NCI-H2029 treated with DMSO at 0.1 percent for 48 hours (cell line): ENCODE measurements at places on chromosomes 7 and 10.

DNA sequence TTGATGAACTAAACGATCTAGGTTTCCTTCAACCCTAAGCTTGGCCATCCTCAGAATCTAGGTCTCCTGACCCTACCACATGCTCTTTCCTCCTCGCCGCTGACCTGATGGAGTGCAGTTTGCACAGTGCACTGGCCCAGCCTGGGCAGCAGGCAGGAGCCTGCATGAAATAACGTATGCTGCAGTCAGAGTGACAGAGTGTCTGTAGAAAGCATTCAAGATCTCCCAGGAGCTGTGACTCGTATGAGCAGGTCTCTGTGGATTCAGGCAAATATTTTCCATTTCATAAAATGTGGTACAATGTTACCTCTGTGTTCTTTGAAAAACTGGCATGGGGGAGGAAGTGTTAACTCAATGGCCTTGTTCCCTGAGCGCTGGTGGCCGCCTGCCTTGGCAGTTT lies 441.8 kb downstream of the RPS24 start:
- no peak for DNase-seq

GRCh38 chr7:73779517-73779916 lies 9.4 kb upstream of the CLDN3 start:
- no peak for DNase-seq

GRCh38 chr10:31940839-31941653 lies 12.4 kb upstream of the ARHGAP12 start:
- DNase-seq = no peak

GRCh38 chr7:41046221-41046761 lies 656.6 kb downstream of the INHBA start:
- no peak for DNase-seq

DNA sequence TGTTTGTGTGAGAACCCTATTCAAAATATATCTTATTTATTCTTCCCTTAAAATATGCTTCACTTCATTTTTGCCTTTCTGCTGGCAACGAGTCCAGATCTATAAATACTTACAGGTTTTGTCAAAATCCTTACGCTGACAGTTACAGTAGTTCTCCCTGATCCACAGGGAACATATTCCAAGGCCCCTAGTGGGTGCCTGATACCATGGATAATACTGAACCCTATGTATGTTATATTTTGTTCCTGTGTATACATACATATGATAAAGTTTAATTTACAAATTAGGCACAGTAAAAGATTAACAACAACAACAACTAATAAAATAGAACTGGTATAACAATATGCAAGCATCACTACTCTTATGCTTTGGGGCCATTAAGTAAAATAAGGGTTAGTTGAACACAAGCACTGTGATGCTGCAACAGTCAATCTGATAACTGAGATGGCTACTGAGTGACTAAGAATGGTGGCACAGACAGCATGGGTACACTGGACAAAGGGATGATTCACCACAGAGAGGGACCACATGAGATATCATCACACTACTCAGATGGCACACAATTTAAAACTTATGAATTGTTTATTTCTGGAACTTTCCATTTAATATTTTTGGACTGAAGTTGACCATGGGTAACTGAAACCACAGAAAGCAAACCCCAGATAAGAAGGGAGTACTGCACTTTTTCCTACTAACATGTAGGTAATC lies 29.4 kb upstream of the PCGF5 start:
- DNase-seq = no peak

- no peak for DNase-seq
Measured at GRCh38 chr10:132011024-132011423, 29.3 kb upstream of the BNIP3 start.

- DNase-seq = no peak
Measured at GRCh38 chr10:78279756-78280155, 246.1 kb downstream of the RPS24 start.

- DNase-seq = no peak
Measured at GRCh38 chr10:19178675-19179074, 130.1 kb downstream of the MALRD1 start.

DNA sequence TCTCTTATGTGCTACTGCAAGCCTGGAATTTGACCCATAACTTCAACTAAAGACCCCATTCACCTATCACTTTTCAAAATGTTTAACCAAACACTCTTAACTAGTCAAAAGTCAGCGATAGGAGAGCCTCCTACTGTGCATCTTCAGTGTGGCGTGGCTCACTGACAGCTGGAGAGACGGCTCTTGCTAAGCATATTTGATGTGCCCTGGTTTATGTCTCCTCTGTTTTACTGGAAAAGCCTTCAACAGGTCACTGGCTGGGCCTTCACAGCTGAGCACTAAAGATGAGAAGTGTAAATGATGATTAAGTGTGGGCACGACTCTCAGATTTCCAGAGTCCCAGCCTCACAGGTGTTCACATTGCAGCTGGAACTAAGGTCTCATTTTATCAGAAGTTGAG lies 472.1 kb downstream of the SEMA3D start:
- no peak for DNase-seq

DNA sequence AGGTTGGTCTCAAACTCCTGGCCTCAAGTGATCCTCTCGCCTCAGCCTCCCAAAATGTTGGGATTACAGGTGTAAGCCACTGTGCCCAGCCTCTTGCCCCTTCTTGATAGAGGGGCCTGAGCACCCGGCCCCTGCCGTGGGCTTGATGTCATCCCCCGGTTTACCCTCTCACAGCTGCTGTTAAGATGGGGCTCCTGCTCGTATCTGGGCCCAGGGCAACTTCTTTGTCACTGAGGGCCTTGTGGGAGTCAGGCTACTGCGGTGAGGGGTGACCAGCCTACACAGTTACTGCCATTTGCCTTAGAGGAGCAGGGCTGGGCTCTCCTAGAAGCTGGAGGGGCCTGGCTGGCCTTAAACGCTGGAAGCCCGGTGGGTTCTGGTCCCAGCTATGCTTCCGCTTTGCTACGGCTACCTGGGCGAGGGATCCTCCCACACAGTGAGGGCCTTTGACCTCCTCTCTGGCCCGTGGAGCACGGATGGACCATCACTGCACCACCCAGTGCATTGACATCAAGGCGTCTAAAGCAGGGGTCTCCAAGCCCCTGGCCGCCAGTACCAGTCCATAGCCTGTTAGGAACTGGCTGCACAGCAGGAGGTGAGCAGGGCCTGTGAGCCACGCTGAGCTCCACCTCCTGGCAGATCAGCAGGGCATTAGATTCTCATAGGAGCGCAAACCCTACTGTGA lies 1.1 kb upstream of the TMEM130 start:
- DNase-seq = no peak

DNA sequence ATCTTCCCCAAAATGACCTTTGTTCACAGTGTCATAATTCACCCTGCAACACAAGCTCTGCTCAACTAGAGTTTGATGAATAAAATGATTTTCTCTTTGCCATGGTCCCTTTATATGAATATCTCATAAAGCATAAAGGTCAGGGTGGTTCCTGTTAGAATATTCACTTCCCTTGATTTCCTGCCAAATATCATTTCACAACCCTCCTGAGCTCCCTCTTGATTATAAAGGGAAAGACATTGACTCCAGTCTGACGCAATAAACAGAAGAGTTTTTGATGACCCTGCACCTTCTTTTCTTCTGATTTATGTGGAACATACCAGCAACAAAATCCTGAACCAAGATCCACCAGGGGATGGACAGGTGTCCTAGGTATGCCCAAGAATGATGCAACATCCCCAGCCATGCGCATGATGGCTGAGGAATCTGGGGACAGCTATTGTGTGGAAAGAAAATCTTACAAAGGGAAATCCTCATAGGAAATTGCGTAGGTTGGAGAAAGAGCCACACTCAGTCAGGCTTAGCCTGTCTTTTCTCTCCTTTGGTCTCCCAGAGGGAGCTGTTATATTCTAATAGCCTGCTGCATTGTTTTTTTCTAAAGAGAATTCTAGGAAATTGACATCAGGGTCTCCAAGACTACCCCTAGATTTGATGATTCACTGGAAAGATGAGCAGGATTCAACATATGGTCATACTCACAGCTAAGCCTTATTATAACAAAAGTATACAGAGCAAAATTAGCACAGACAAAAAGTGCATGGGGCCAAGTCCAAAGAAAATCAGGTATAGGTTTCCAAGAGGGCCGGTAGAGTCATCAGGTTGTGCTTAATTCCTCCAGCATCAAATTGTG lies 18.8 kb downstream of the IFIT3 start:
- DNase-seq = no peak

DNA sequence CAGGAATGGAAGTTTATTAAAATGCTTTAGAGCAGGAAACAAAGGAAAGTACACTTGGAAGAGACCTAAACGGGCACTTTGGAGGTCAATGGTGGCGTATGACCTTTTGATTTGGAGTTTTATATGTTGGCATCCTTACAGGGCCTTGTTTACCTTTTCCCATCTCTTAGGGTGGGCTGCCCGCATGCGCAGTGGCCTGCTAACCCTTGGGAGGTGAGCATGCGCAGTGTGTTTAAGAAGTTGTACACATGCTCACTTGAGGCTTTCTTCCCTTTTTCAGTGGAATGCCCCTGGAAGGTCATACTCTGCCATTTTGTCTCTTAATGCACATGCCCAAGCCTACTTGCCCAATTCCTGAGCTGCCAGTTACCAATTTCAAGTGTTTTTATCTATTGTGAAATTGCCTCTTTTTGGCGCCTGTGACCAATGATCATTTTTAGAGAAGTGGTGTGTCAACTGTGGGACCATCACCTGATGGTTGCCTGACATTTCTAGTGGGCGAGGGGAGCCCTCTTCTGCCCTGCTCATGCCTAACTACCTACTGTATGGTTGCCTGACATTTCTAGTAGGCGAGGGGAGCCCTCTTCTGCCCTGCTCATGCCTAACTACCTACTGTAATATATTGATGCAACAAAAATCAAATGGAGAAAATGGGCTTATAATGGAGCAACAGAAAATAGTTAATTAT lies 138.0 kb downstream of the PPP1R9A start:
- DNase-seq = no peak

- DNase-seq = no peak
Measured at GRCh38 chr7:44466300-44467216, 23.9 kb downstream of the NUDCD3 start.

GRCh38 chr7:50869108-50869725 lies 86.5 kb upstream of the GRB10 start:
- no peak for DNase-seq

DNA sequence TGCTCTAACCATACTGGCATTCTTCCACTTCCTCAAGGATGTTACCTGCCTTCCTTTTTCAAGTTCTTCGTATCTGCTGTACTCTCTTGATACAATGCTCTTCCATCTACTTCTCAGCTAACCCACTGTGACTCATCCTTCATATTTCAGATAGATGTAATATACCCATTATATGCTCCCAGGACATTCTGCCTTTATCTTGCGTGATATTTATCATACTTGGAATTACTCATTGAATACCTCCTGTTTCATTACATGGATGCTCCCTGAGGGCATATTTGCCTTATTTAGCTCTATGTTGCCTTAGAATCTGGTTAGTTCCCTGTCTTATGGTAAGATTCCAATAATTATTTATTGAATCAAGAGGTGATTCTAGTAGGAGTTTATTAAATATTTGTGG lies 706.4 kb downstream of the SORCS3 start:
- no peak for DNase-seq

DNA sequence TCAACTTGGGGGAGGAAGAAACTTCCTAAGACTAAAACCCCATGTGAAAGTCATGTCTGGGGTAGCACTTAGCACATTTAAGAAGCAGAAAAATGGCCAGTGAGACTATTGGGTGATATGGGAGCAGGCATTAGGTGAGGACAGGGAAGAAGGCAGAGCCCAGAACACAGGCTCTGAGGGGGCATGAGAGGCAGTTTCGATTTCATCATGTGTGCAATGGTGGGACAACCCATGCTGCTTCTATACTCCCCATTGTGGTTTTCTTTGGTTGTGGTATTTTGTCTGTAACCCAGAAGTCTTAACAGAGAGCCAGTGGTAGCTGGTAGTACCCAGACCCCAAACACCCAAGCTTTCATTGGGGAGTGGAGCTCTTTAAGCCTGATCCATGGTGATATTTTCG lies 752.0 kb downstream of the GRID1 start:
- DNase-seq = no peak

DNA sequence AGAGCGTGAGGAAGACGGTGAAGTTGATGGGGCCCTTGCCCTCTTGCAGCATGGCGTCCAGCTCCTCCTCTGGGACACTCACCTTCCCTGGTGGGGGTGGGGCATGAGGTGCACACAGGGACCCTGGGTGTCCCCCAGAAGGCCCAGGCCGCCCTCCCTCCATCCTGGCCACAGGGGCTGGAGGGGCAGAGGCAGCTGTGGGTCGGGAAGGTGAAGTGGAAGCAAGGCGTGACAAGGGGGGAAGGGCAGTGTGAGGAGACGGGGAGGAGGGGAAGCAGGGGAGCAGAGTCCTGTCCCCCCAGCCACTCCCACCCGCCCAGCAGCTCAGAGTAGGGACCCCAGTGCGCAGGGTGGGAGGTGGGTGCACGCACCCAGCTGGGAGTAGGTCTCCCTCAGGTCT lies 791 bp downstream of the MYL7 start:
- DNase-seq = no peak

DNA sequence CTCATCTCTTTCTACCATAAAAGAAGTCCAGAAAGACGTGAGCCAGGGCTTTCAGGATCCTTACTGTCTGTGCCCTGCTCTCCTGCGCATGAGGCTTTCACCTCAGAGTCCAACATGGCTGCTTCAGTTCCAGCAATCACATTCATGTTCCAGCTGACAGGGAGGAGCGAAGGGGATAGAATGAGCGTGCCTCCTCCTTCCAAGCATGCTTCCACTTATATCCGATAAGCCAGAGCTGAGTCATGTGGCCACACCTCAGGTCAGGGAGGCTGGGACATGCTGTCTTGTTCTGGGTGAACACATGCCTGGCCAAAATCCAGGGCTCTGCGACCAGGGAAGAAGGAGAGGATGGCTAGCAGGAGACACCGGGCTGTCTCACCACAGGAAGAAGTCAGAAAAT lies 248.2 kb downstream of the SKAP2 start:
- no peak for DNase-seq

GRCh38 chr10:64041185-64041988 lies 520.2 kb downstream of the REEP3 start:
- peak; percentile 30 for DNase-seq

- no peak for DNase-seq
Measured at GRCh38 chr10:95284807-95285206, 6.0 kb downstream of the PDLIM1 start.

DNA sequence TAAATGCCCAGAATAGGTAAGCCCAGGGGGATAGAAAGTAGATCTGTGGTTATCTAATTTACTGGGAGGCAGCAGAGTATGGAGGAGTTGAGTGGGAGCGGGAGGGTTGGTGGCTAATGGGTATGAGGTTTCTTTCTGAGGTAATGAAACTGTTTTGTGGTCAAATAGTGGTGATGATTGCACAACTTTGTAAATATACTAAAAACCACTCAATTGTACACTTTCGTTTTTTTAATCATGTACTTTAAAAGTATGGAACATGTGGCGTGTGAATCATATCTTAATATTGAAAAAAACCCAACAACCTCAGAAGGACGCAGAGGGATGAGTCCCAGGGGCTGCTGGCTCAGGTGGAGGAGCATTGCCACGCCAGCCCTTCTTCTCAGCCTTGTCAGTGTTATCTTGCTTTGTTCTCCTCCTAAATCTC lies 118.1 kb downstream of the WDR11 start:
- no peak for DNase-seq
